Suprapubic skin (tissue), 4 donors: ENCODE measurements at places on chromosomes 3 and 15. TPM values are rescaled to one million over a fixed set of nuclear protein-coding genes. Genes with fewer than 3 reads are reported as not detected.

Gene CLDN11
- total RNA-seq = 2.1 TPM

Gene SLCO2A1
- 25.7 TPM for total RNA-seq

Gene SLC12A1
- not detected for total RNA-seq

Gene SLC9A9
- total RNA-seq = 32.6 TPM

Gene HTR3E
- not detected for total RNA-seq

DNA sequence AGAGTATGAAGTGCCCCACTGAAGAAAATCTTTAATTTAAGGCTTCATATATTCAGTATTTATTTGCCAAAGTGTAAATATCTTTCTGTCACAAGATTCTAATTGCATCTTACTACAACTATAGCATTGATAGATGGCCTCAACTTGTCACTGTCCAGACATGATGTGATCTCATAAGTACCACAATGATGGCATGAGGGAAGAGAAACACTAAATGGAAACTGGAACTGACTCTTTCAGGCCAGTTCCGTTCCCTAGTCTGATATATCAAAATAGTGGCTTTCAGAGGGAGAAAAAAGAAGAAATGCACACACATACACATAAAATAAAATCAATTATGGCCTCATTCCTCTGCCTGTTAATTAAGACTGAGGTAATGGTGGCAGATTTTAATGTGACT is 615.7 kb downstream of the TBL1XR1 start:
- H3K4me3 ChIP-seq = no peak overlapping the region
- no peaks in the 10 kb centered on the region for H3K4me1 ChIP-seq
- DNase-seq = no peak
- H3K36me3 ChIP-seq = no peaks in the 10 kb centered on the region
- H3K27ac ChIP-seq = no peak overlapping the region

DNA sequence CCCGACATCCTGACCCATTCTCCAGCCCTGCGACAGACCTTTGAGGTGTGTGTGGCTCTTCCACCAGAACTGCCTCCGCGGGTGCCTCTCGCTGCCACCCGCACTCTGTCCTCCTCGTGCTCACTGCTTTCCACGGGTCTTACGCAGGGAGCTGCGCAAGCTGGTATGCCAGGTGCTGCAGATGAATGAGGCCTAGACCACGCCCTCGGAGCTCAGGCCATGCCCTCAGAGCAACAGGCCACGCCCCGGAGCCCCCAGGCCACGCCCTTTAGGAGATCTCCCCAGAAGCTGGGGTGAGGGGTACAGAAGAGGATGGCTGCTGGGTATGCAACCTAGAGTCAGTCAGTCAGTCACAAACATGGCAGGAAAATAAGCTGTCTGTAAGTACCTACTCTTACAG is 300.3 kb downstream of the GABRG3 start:
- no peak overlapping the region for H3K27ac ChIP-seq
- no peaks in the 10 kb centered on the region for H3K4me1 ChIP-seq
- no peaks in the 10 kb centered on the region for H3K36me3 ChIP-seq

GRCh38 chr3:123289391-123290106 is 87.8 kb downstream of the SEC22A start:
- no peak overlapping the region for H3K27ac ChIP-seq
- no peaks in the 10 kb centered on the region for H3K27me3 ChIP-seq
- DNase-seq = no peak

DNA sequence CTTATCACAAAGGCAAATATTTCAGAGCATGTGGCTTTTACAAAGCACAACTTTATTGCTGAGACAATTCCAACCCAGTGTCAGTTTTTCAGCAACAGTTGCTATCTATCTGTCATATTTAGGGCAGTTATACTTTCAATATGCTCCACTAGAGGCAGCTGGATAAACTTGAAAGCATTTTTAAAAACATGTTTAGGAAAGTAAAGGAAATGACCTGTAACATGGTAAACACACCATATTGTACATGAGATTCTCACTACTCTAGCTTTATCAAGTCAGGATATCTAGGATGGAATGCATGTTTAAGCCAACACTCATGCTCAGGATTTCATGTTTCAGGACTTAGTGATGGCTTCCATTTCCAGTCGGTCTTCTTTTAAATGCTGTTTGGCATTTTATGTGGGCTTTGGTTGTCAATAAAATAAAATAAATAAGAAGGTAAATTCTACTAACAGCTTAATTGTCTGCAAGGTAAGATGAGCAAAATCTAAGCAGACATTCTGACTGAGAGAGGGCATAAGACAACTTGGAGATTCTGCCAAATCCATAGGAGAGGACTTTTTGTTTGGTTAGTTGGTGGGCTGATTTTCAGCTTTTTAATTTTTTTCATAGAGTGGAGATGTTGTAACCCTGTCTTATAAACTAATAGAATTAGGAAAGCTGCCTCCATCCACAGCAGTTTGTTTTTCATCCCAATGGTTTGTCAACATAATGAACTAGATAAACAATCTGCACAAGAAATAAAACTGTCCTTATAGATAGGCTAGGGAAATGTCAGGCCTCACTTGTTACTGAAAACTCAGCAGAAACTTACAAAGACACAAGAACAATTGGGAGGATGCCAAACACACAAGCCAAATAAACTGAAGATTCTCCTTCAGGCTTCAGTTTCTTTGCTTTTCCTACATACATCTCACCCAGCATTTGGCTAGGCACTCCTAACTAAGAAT is 63.4 kb upstream of the CPB1 start:
- no peak overlapping the region for H3K27ac ChIP-seq
- H3K27me3 ChIP-seq = no peaks in the 10 kb centered on the region
- H3K4me3 ChIP-seq = no peak overlapping the region
